ENCODE measurements at places on chromosomes 3 and 15.
A peak's percentile ranks its signal among the peaks of the same experiment; 100 is the strongest.

DNA sequence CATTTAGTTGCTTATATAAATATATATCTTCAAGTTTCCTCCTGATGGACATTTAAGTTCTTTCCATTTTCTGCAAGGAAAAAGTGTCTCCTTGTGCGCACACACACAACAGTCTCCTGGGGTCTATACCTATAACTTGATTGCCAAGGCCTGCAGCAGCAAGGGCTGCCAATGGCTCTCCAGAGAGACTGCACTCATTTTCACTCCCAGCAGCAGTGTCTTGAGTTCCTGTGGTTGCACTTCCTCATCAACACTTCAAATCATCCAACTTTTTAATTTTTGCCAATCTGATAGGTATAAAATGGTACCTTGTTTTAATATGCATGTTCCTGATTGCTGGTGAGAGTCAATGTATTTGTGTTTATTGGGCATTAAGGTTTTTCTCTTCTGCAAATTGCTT, 23.1 kb downstream of the TNFAIP8L3 start:
- DNase-seq, result no peak

DNA sequence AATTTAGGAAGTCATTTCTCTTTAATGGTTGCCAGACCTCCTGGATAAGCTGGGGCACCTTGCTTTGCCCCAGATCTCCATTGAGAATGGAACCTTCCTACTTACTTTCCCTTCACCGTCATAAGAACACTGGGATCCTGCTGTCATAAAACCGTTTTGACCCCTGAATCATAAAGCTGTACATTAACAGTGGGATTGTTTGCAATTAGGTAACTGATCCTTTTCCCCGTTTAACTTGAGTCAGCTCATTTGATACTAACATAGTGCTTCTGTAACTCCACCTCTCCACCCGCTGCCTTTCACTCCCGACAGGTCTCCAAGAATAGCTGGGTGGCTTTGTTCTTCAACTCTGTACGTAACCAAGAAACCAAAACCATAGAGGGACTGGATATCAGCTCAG, 308.2 kb upstream of the WNT5A start:
- no peak for DNase-seq

DNA sequence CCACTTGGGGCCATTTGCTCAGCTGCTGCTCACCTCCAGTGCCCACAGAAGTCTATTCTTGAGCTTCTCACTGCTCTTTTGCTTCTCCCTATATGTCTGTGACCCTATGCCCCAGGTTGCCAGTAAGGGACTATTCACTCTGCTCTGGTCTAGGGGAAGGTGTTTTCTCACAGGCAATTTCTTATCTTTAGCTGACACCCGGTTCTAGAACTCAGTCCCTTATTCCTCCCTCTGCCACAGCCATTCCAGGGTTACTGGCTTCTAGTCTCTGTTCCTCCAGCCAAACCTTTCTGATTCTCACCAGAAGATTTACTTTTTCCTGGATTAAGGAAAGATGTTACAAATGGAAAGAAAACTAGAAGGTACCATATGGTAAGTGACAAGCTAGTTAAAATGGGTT, 574.0 kb downstream of the NTRK3 start:
- DNase-seq, result no peak

- DNase-seq, result no peak
These were observed 2.3 kb downstream of the TPM1 start for GRCh38 chr15:63044645-63045464.

GRCh38 chr3:184039414-184039813, 7.9 kb downstream of the HTR3D start:
- DNase-seq, result no peak

- DNase-seq, result no peak
These were observed 112.5 kb downstream of the IGF2BP2 start for GRCh38 chr3:185712337-185712736.

DNA sequence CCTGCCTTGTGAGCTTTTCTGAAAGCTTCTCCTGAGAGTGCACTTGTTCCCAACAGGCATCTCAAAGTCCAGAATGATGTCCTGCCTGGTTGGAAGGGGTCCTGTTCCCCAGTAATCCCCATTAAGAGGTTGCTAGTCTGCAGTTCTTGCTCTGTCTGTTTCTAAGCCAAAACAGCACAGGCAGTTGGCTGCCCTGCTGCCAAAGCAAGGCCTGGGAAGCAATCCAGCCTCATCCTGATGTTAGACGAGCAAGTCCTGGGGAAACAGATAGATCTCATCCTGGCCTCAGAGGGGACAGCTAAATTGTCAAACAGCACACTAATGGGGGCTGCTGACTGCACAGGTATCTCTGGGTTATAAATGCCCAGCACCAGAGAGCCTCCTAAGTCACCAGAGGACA, 198.0 kb downstream of the EPHB1 start:
- no peak for DNase-seq

DNA sequence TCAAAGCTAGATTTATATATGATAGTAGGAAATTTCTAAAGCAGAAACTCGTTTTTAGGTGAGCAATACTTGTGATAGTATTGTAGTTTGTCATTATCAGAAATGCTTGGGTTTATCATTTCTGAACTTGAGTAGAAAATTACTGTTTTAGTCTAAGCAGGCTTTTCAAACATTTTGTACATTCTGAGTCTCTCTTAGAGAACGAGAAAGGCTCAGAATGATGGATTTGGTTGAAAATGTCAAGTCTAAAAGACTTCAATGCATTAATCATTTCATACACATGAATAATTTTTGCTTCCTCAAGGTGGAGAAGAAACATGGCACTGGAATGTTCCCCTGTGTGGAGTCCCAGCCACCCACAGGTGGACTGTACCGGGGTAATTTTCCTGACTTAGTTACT, 387.1 kb downstream of the NAALADL2 start:
- no peak for DNase-seq

GRCh38 chr15:54521206-54521605, 543.0 kb downstream of the UNC13C start:
- DNase-seq, result no peak

DNA sequence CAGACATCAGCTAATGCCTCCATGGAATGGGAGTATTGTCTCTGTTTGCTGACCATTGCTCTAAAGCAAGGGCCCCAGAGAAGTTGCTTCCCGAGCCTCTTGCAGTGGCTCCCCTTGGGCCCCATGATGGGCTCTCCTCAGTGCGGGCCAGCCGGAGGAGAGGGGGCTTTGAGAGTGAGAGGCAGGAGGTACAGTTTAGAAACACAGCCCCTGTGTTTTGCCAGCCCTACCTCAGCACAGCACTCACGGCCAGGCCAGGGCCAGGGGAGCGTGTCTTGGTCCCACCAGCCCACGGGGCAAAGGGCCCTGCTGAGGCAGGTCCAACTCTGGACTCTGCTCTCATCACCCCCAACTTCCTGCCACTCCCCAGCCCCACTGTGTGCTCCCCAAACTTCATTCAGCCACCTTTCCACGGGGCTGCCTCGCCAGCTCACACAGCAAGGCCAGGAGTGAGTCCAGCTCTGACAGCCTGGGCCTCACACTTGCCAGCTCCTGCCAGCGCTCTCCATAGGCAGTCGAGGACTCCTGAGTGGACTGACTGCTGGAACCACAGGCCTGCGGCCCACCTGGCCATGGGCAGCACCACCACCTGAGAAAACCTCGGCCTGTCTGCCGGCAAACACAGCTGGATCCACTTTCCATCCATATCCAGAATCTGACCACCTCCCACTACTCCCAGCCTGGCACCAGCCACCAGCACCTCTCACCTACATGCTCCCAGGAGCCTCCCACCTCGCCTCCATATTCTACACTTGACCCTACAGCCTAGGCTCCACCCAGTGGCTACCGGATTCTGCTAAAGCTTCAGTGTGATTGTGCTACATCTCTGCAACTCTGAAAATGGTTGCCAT, 99.0 kb downstream of the TLE3 start:
- no peak for DNase-seq

GRCh38 chr15:77349666-77350065, 70.2 kb downstream of the PEAK1 start:
- DNase-seq, result no peak

- DNase-seq, result peak; percentile 44
These were observed 64.4 kb downstream of the P2RY1 start for GRCh38 chr3:152899306-152899705.

DNA sequence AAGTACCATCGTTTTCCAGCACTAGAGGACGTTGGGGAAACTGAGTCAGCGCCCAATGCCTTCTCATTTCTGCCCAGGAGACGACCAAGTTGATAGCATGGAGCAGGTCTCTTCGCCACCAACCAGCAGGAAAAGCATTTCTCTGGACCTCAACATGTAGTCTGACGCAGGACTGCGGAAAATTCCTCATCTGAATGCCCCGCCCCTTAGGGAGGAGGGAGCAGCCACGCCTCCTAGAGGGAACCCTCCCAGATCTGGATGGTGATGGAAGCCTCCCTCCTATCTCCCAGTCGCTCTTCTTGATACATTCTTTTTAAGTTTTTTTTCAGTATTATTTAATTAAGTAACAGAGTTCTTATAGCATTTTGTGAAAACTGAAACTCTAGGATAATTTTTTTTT, 17.4 kb upstream of the MINDY4B start:
- DNase-seq, result no peak

- no peak for DNase-seq
These were observed 3.8 kb downstream of the EIF2AK4 start for GRCh38 chr15:39937696-39938095.

GRCh38 chr3:99012051-99012450, 110.6 kb upstream of the DCBLD2 start:
- DNase-seq, result no peak

DNA sequence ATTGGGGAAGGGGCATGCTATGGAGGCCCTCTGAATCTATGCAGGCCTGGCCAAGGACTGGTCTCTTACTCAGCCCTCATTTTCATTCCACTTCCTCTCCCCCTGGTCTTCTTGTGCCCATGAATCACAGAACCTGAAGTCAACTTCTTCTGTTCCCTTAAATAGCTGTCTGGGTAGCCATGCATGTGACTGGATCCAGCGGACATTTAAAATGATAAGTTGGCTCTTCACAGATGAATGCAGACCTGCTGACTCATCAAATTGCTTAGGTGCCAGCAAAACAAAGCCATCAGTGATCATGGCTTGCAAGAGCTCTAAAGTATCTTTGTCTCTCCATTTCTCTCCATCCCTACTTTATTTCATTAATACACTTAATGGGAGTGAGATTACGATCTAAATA, 90.1 kb upstream of the CADPS start:
- DNase-seq, result no peak

DNA sequence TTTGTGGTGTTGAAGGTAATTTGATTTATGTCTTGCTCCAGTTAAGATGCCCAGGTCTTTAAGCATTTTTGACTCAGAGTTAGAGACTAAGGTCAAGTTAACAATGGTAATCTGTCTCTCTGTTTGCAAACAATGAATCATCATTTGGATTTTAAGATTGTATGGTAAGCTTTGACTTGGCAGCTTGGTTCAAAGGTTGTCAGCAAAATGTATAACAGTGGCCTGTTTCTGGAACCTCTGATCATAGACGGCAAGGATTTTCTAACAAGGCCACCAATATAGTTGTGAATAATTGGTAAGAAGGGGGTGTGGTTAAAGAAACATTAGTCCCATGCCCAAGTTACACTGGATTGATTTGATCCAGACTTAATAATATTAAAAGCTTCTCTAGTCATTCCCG, 775.2 kb upstream of the GOLIM4 start:
- no peak for DNase-seq

- DNase-seq, result no peak
These were observed 13.7 kb downstream of the LRRK1 start for GRCh38 chr15:100932676-100933348.

DNA sequence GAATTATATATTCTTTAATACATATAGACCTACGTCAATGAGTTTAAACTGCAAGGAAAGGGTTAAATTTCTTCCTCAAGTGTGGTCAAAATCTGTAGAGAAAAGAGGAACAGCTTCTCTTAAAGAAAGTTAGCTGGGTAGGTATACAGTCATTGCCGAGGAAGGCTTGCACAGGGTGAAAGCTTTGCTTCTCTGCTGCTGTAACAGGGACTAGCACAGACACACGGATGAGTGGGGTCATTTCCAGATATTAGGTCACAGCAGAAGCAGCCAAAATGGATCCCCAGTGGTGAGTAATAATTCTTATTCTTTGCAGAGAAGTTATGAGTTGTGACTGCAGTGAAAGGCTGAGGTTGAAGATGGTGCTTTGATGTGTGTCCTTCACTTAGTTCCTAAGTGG, at the start of gene CD86:
Gene CD86, plus strand, starts transcription at position 148 of the 400 bp plus-strand sequence. Its CDS starts 128 bp downstream, at position 276.
- no peak for DNase-seq

DNA sequence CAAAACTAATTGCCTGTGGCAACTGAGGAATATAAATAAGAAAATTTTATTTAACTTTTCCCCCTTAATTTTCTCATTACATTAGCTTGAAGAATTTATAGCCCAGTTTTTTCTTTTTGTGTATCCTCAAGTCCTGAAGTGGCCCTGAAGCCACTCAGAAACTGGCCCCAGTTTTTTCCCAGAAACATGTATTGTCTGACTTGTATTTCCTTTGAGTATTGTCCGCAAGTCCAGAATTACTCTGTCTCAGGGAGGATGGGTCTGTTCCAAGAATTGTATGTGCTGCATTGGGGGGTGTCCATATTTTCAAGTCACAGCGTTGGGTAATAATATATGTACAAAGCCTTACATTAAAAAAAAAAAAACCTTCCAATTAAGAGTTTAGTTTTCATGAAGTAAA, 149.7 kb upstream of the IL12A start:
- no peak for DNase-seq

DNA sequence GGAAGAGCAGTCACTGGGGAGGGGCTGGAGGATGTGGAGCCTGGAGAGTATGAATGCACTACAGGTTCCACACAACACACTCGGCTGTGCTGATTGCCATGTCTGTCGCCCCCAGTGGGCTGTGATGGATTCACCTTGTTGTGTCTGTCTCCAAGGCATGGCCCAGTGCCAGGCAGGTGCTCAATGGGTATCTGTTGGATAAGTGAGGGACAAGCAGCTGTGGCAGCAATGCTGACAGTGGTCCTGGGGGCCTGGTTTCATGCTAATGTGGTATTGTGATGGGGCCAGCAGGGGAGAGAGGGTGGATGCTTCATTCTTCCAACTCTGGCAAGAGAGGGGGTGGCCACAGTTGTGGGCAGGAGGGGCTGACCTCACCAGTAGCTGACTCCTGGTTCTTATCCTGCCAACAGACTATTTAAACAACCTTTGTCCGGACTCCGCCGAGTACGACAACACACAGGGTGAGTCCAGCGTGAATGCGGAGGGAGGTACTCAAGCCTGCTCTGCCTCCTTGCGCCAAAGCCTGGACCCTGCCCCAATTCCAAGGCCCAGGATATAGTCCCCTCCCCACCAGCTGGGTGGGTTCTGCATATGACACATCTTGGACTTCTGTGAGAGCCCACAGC, 47.3 kb upstream of the NR2C2 start:
- no peak for DNase-seq

DNA sequence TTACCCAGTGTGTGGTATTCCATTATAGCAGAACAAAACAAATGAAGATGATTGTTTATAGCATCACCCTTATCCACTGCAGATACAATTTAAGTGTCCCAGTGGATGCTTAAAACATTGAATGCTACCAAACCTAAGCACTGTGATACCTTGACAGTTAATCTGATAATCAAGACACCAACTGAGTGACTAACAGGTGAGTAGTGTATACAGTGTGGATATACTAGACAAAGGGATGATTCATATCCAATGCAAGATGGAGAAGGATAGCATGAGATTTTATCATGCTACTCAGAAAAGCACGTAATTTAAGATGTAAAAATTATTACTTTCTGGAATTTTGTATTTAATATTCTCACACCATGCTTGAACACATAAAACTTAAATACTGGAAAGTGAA, 1449.0 kb downstream of the OTOL1 start:
- no peak for DNase-seq
